ENCODE measurements at places on chromosomes 1 and 21. TPM values are rescaled to one million over a fixed set of nuclear protein-coding genes. Genes with fewer than 3 reads are reported as not detected.

DNA sequence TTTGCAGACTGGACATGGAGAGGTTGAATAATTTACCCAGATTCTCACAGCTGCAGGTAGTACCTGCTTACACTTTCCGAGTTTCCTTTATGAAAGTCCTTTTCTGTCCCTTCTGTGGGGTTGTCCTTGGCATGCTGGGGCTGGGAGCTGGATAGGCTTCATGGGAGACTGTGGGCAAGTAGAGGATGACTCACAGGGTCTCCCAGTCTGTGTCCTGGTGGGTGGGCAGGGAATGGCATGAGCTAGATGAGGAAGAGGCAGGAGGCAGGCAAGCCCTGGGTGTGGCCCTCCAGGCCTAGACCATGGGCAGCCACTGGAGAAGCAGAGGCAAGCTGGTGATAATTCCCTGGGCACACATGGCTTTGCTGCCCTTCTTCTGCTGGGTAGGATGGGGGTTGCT lies 80.6 kb downstream of the NAV1 start:
- DNase-seq, result no peak

DNA sequence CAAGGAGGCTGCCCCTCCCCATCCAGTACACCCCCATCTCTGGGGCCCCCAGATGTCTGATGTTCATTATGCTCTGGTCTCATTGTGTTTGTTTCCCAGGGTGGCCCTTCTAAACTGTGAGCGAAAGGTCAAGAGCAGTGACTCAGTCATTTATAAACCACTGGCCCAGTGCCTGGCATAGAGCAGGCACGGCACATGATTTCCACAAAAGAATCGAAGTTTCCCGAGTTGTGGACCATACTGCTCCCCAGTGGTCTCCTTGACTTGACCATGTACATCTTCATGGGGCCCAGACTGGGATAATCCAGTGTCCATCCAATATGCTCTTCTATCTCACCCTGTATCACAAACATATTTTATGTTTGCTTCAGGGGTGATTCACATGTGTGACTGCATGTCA lies 153.3 kb downstream of the NR5A2 start:
- DNase-seq, result no peak

GRCh38 chr1:67294836-67295617 lies 12.6 kb upstream of the IL12RB2 start:
- DNase-seq, result no peak

DNA sequence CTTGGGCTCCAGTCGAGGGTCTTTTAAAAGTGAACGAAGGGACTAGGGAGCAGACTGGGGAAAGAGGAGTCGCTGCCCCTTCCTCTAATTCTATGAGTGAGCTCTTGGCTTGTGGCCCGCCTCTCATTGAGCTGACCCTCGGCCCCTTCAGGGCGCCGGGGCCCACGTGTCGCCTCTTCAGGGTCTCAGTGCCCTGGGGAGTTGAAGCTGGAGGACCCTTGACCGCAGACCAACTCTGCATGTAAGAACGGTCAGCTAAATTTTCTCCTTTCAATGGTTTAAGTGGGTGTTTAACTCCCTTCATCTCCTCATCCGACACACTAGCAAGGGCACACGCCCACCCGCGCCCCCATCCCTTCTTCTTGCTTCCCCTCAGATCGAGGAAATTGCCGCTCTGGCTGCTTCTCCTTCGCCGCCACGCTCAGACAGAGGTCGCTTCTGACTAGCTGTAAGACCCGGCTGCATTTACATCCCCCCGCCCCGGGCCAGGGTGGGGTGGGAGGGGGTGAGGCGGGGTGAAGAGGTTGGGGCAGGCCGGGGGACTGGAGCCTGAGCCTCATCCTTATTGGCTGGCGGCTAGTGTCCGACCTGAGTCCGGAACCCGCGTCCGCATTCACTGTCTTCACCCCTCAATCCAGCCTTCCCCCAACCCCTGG lies 10.9 kb downstream of the NR5A2 start:
- no peak for DNase-seq

GRCh38 chr1:159989581-159989980 lies 35.5 kb upstream of the SLAMF9 start:
- no peak for DNase-seq

DNA sequence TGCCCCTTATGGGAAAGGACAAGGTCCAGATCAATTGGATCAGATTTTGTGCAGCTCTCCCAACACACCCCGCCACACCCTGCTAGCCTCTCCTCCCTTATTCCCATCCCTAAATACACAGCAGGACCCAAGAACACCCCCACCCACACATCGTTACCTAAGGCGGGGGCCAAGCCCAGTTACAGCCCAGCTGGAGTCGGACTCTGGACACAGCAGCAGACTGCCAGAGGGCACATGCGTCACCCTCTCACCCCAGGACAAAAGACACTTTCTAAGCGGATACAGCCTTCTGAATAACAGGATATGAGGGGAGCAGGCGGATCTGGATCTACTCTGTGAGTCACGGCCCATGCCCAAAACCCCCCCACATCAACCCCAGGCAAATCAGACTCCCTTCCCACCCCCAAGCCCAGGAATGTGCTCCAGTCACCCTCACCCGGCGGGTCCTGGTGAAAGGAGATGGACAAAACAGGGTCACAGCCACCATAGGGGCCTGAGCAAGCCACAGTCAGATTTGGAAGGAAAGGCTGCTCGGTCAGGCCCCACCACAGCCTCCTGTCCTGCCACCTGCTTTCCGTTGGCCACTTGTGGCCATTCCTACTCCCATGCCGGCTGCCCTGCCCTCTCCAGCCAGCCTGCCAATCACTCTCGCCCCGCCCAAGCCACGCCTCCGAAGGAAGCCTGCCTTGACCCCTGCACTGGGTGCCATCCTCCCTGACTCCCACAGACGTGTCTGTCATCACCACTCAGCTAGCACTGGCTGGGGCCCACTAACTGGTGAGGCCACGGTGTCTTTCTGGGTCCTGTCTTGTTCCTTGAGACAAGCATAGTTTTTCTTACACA lies 4.0 kb downstream of the S100A16 start:
- DNase-seq, result no peak

DNA sequence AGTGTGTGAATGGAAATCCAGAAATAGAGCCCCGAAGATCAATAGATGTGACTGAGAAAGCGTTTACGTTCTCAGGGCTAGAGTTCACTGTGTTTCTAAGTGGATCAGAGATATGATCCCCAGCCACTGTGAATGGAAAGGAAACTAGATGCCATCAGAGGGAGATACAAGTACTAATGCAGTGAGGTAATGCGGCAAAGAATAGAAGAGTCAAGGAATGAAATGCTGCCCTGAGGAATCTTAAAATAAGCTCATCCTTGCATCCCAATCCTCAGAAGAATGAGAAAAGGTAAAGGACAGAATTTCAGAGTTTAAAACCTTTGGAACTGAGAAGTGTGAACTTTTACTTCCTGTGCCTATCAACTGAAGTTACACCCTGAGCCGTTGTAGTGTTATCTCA lies 165.5 kb upstream of the ESRRG start:
- no peak for DNase-seq

DNA sequence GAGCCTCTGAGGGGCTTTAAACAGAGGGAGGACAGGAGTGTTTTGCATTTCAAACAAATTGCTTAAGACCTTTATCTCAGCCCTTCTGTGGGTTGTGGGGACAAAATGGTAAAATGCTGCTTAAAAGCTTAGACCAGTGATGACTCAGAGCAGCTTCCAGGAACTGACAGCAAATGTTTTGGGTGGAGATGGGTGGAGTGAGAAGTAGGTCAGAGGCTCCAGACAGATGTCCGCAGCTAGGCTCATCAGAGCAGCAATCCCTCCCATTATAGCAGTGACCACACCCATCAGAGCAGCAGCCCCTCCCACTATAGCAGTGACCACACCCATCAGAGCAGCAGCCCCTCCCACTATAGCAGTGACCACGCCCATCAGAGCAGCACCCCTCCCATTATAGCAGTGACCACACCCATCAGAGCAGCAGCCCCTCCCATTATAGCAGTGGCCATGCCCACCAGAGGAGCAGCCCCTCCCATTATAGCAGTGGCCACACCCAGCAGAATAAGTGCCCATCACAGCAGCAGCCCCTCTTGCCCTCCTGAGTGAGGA lies 532.2 kb downstream of the MATN1 start:
- no peak for DNase-seq

DNA sequence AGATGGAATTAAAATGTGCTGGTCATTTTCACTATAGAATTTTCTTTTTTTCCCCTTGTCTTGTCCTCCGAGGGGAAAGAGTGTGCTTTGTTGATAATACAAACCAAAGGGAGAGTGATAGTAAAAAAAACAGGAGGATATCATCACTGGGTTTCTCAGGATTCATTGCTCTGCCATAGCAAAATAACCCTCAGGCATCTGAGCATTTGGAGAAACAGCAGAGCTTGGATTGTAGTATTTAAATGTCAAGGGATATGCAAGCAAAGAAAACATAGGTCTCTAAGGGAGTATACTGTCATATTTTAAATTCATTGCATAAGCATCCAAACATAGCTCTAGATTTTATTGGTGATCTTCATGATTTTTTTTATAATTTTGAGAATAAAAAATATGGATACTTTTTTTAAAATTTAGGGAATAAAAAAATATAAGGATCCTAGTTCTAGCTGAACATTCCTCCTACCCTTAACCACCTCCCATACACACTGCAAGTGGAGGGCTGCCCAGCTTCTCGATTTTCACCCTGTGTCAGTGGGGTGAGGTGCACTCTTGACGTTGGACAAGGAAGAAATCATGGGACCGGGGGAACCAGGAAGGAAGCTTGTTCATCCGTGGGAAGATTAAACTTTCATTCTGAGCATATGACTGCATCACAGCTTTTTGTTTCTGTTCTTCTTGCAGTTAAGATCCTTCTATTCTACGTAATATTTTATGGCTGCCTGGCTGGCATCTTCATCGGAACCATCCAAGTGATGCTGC lies 4.4 kb downstream of the ATP1B1 start:
- no peak for DNase-seq

DNA sequence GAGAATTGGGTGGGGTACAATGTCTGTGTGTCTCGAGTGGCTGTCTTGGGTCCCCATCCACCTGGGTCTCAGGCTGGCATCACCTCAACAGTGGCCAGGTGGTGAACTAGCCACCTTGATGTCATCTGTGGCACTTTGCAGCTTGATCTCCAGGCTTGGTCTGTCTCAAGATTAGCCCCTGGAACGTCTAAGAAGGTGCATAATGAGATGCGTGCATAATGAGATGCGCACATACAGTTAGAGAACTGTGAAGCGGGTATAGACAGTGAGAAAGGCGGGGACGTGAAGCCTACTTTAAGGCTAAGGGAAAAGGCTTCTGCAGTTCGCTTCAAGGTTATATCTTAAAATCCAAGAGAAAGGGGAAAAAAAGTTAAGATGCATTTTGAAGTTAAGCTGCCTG lies 98.7 kb downstream of the WDR4 start:
- DNase-seq, result no peak

DNA sequence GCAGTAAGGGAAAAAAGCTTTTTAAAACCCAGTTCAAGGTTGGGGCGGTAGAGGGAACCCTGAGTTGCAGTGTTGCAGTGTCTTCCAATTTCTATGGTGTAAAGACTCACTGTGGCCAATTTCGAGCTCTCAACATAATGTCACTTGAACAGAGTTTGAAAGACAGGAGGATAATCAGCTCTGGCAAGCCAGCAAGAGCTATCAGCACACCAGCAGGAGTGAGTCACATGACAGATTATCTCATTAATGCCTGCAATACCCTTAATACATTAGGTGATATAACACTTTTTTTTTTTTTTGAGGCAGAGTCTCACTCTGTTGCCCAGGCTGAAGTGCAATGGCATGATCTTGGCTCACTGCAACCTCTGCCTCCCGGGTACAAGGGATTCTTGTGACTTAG lies 22.8 kb downstream of the SLC9C2 start:
- no peak for DNase-seq

The KCND3 gene
- polyA plus RNA-seq, result 1.3 TPM

The TRNP1 gene
- polyA plus RNA-seq, result 5.6 TPM
